Activated CD8-positive, alpha-beta memory T cell treated with anti-CD3 and anti-CD28 coated beads, Interleukin-2, amount 50 U/mL, for 4 hours (primary cell): ENCODE measurements at places on chromosomes 3 and 15.

DNA sequence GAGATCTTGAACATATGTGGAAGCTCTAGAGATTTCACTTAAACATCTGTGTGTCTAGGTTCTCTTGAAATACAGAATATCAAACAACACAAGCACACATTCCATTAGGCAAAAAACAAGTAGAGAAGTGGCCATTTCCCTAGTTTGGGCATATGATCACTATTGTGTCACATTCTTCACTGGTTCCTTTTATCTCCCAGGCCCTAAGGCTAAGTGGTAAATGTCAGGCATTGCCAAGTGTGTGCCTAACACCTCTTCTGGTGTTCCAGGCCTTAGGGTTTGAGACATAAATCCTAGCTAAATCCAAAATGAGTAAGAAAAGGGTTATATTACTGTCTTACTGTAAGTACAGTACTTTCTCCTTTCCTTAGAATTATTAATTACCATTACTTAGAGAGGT is 880.1 kb downstream of the PDCD6IP start:
- DNase-seq, result no peak

DNA sequence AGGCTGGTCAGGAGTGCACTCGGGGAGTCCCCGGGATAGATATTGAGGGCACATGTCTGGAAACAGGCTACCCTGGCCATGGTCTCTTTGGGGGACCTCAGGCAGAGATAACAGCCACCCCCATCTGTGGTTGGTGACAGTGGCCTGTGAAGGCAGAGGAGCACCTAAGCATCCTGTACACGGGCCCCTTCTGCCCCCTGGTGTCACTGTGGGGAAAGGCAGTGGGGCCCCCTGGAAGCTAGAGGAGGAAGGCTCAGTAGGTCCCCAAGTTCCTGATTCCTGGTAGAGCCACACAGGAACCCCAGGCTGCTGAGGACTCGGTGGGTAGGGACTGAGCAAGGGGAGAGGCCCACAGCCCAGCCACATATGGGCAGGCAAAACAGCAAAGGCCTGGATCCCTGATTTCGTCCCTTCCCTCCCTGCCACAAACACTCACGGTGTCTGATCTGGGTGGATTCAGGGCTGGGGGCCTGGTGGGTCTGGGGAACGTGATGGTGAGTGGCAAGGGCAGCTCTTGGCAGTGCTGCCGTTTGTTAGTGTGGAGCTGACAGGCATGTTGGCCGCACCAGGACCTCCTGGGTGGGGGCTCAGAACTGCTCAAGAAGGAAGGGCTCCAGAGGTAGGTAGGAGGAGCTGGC is 14.1 kb upstream of the CXCR6 start:
- peak; percentile 71 for DNase-seq

DNA sequence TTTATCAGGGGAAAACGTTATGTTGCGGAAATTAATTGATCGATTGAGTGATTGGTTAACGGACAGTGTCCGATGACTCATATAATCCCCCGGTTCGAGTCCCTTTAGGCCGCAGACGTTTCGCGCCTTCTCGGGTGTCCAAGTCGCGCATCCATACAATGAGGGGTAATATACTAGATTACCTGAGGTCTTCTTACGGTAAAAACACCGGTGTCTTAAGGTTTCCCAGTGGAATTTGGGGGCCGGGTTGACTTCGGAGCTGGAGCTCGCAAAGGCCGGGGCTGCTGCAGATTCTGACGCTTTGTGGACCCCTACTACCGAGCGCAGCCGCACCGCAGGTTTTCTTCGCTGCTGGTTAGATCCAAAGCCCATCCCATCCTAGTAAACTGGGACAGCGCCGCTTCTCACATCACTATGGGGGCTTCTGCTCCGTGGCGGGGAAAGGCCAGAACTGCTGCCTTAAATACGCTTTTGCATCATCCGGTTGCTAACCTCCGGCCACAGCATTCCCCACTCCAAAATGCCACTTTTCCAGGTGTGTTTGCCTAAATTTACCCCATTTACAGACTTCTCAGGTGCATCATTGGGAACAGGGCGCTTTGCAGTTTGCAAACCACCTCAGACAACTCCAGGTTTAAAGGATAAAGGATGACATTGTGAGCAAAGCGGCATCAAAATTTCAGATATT is 858 bp upstream of the SACM1L start:
- peak; percentile 25 for DNase-seq

GRCh38 chr15:43934480-43934879 is 107.7 kb downstream of the WDR76 start:
- DNase-seq, result no peak

GRCh38 chr15:50259276-50259675 is 6.2 kb downstream of the HDC start:
- no peak for DNase-seq

DNA sequence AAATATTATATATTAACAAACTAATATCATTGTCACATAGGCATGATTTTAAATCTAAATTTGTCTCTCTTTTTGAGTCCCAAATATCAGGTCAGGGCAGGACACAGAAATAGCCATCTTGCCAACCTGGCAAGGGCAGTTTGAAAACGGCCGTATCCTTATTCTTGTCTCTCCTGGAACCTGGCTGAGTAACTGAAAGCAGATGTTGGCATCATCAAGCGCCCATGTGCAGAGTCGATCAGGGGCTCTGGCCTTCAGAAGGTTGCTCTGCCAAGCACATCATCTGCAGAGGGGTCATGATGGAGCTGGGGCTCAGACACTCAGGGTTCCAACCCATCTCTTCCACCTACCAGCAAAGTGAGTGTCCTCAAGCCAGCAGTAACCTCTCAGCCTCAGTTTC is 55.2 kb upstream of the OCA2 start:
- DNase-seq, result no peak

GRCh38 chr15:48031466-48031865 is 89.3 kb upstream of the SLC24A5 start:
- DNase-seq, result no peak
